ENCODE measurements at places on chromosomes 16 and 17. TPM values are rescaled to one million over a fixed set of nuclear protein-coding genes. Genes with fewer than 3 reads are reported as not detected.
A peak's percentile ranks its signal among the peaks of the same experiment; 100 is the strongest.

Gene ACSM2A
- total RNA-seq, result not detected

Gene UBE2O
- total RNA-seq, result 18.3 TPM

Gene SDR42E2
- total RNA-seq, result not detected

Gene KRT20
- 23.2 TPM for total RNA-seq

Gene SPIRE2
- total RNA-seq, result 5.4 TPM

Gene SMIM36
- not detected for total RNA-seq

Gene TMEM114
- total RNA-seq, result not detected

Gene FBXO39
- 0.90 TPM for total RNA-seq

Gene HOXB13
- total RNA-seq, result 1.7 TPM

Gene KCNG4
- not detected for total RNA-seq

Gene TNK1
- total RNA-seq, result 1.2 TPM

Gene C16orf96
- 0.11 TPM for total RNA-seq

Gene AOC2
- total RNA-seq, result 0.42 TPM

GRCh38 chr17:20206068-20206467, 196.9 kb downstream of the SPECC1 start:
- no peak for DNase-seq

DNA sequence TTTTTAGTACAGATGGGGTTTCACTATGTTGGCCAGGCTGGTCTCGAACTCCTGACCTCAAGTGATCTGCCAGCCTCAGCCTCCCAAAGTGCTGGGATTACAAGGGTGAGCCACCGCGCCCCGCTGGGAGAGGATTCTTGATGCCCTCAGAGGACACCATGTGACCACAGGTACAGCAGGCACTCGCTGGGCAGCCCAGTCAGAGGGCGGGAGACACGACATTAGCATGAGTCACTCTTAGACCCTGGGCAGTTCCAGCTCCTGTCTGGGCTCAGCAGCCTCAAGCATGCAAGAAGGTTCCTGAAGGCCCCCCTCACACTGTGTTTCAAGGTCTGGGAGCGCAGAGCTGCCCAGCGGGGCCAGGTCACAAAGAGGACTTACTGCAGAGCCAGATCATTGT, 11.9 kb downstream of the STAC2 start:
- DNase-seq, result no peak

DNA sequence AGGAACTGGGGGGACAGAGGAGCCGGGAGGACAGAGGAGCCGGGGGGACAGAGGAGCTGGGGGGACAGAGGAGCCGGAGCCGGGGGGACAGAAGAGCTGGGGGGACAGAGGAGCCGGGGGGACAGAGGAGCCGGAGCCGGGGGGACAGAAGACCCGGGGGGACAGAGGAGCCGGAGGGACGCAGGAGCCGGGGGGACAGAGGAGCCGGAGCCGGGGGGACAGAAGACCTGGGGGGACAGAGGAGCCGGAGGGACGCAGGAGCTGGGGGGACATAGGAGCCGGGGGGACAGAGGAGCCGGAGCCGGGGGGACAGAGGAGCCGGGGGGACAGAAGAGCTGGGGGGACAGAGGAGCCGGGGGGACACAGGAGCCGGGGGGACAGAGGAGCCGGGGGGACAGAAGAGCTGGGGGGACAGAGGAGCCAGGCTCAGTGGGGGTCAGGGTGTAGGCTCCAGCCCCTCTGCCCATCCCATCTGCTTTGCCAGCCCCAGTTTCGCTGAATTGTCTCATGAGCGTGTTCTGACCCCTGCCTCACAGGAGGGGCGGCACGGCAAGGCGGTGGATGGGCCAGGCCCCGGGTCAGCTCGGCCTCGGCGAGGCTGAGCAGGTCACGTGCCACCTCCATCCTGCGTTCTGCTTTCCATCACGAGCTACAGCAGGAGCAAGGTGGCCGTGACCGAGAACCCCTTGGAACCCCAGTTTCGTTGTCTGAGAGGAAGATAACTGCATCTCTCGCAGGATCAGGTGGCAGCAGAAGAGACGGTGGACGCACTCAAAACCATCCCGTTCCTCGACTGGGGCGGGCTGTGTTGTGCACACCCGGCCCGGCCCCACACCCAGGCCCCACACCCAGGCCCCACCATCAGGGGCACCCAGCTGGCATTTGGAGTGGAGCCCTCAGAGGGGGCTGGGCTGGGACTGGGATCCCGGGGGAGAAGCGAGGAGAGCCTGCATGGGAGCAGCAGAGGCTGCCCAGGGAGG, 26.1 kb upstream of the CBFA2T3 start:
- DNase-seq, result no peak

- no peak for DNase-seq
Observed at GRCh38 chr16:54027558-54027957, 259.0 kb downstream of the IRX3 start.

GRCh38 chr16:84611041-84611440, 6.8 kb downstream of the COTL1 start:
- no peak for DNase-seq

DNA sequence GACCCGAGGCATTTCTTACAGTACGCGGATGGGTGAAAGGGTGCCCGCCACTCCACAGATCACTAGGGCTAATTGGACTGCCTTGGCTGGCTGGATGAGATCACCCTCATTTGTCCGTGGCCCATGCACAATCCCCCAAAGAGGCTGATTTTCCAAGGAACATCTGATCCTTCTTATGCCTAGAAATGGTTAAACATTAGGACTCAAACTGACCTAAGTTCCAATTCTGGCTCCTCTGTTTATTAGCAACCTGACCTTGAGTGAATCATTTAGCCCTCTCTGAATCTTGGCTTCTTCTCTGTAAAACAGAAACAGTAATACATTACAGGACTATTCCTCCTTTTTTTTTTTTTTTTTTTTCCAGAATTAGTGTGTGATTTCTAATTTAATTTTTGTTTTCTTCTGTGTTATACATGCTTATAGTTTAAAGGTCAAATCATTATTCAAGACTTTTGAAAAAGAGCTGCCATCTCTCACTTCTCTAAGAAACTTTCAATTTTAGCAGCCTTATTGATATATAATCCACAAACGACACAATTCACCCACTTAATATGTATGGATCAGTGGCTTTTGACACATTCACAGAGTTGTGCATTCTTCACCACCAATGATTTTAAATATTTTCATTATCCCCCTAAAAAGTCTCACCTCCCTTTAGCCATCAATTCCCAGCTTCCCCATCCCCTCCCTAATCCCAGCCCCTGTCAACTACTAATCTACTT, 45.4 kb upstream of the TMEM132E start:
- no peak for DNase-seq

GRCh38 chr16:79528338-79528737, 72.2 kb downstream of the MAF start:
- DNase-seq, result no peak

DNA sequence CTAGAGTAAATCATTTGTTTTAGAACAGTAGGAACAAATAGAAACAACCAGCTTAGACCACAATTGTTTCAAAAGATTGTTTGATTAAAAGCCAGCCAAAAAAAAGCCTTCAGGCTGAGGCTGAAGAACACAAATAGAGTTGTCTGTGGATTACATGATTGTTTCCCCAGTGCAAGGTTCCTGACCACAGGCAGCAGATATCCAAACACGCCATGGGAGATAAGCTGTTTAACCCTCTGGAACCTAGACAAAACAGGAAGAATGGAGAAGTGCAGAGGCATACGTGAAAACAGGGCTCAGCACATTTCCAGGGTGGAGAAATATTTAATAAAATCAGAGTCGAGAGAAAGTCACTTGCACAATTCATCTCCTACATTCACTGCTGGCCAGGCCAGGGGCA, 21.0 kb downstream of the ATPAF2 start:
- DNase-seq, result no peak

GRCh38 chr17:61926826-61927207, 965 bp downstream of the INTS2 start:
- peak; percentile 6 for DNase-seq

- DNase-seq, result no peak
Observed at GRCh38 chr17:50123649-50124349, 6.2 kb downstream of the SAMD14 start.

- no peak for DNase-seq
Observed at GRCh38 chr16:49587511-49587910, 213.9 kb downstream of the C16orf78 start.

DNA sequence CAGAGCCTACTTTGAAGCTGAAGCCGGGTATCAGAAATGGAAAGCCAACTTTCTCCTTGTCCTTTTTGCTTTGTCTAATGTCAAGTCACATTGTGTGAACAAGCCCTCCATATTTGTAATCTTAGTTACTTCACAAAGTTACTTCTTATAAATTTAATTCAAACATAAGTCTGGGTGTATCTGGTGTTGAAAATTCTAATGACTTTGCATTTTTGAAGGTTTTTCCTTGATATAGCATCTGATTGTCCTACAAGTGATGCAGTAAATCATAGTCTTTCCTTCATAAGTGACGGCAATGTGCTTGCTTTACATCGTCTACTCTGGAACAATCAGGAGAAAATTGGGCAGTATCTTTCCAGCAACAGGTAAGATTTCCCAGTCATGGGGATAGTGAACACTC, 36.9 kb downstream of the OMG start:
- no peak for DNase-seq

DNA sequence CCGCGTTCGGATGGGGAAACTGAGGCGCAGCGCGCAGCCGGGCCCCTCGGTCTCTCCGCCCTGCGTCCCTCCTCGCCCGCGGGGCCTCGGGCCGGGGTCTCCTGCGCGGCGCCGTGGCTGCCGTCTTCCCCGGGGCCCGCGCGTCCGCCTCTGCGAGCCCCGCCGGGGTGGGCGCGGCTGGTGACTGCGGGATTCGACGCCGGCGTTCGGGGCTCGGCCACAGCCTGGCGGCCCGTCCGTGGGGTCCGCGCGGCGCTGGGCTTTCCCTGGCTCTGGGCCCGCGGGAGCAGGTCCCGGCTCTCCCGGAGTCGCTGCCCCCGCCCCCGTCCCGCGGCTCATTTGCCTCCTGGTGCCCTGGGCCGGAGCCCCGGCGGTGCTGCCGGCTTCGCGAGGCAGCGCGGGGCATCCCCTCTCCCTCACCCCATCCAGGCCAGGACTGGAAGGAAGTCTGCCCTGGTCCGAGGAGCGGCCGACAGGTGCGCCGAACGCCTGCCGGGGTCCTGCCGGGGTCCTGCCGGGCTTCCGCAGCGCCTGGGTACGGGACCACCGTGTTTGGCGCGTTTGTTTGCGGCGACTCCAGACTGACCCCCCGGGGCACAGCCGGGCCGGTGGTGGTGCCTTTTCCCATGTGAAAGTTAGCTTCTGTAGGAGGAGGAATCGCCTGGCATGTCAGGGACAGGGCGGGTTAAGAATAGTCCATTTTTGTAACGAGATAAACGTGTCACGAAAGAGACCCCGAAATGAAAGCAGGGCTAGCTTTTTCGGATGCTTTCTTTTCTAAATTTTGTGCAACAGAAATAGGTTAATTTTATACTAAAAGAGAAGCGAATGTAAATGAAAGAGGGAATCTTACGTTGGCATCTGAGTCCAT, 671 bp downstream of the CHMP6 start:
- DNase-seq, result no peak

DNA sequence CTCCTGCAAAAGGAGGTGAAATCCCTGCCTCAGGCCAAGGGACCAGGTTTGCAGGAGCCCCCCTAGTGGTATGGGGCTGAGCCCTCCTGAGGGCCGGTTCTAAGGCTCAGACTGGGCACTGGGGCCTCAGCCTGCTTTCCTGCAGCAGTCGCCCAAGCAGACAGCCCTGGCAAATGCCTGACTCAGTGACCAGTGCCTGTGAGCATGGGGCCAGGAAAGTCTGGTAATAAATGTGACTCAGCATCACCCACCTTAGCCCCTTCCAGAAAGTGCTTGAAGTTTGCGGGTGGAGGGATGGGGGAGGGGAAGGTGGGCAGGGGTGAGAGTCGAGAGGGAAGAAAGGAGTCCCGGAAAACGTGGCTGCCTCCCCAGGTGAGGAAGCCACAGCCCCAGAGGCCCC, 2.1 kb downstream of the MC1R start:
- DNase-seq, result no peak

DNA sequence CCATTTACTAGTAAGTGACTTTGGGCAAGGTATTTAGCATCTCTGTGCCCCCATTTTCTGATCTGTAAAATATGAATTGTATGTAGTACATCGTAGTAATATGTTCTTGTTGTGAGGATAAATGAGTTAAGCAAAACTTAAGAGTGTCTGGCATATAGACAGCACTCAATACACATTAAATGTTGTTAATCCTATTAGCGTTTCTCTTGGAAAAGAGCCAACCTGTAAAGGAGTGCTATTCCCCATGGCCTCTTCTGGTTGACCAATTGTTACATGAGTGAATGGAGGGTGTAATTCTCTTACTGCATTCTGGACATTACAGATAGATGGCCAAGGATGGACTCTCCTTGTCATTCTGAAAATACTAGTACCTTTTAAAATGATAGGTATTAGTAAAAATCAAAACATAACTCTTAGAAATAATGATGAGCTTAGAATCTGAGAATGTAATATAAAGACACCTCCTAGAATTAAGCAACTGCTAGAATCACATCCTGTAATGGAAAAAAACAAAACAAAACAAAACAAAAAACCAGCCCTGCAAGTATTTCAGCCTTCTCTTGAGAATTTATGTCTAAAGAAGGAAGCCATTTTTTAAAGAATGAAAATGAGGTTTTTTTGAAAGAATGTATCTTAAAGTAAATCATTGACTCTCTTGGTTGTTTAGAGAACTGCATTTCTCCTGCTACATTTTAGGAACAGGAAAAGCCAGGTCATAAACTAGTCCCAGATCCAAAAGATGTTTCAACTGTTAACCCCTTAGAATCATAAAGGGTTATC, 30.5 kb downstream of the IQCK start:
- DNase-seq, result peak; percentile 29

GRCh38 chr16:78577630-78578029, 478.2 kb downstream of the WWOX start:
- no peak for DNase-seq

GRCh38 chr16:12802661-12803060, 1.0 kb downstream of the CPPED1 start:
- no peak for DNase-seq

DNA sequence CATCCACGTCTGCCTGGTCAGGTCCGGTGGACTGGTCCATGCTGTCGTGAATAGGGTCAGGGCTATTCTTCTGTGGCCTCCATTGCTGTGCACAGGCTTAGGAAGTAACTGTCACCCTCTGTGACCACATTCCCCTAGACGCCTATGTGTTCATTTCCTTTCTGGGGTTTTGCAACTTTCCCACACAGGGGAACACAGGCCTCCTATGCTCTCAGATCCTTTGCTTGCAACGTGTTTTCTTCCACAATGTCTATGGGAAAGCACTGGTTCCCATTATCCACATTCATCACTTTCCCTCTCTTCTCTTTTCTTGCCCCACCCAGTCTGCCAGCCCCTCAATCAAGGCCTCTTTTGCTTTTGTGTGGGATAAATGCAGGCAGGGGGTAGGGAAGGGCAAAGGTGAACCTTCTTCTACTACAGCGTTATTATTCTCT, 43.2 kb upstream of the DNAJA2 start:
- DNase-seq, result no peak

- no peak for DNase-seq
Observed at GRCh38 chr16:85422196-85422631, 190.9 kb upstream of the GSE1 start.
